Glomerular endothelial cell (primary cell): ENCODE measurements at places on chromosomes 7 and 10. TPM values are rescaled to one million over a fixed set of nuclear protein-coding genes. Genes with fewer than 3 reads are reported as not detected.

The NAT16 gene
- total RNA-seq: not detected in 2 replicates

The PILRA gene
- total RNA-seq: 2.5 TPM in 1 of 2 replicates, not detected in the other

The RNLS gene
- 1.5 and 5.9 TPM in 2 replicates for total RNA-seq

The CLRN3 gene
- not detected in 2 replicates for total RNA-seq

The ENO4 gene
- total RNA-seq: not detected in 2 replicates

The MKI67 gene
- 8.9 and 25.0 TPM in 2 replicates for total RNA-seq

The MARCHF5 gene
- 17.2 and 35.4 TPM in 2 replicates for total RNA-seq

The IFT22 gene
- total RNA-seq: 24.0 and 27.5 TPM in 2 replicates

The SLC18A3 gene
- total RNA-seq: not detected in 2 replicates

The HTR5A gene
- not detected in 2 replicates for total RNA-seq

The FRMPD2 gene
- total RNA-seq: 0.24 TPM in 1 of 2 replicates, not detected in the other

The PLAU gene
- 137 and 470 TPM in 2 replicates for total RNA-seq

The OR2A1 gene
- total RNA-seq: not detected in 2 replicates

The TMEM168 gene
- 15.6 and 22.0 TPM in 2 replicates for total RNA-seq

The STEAP1 gene
- total RNA-seq: 1.5 and 5.5 TPM in 2 replicates

The ADRA2A gene
- 0.48 and 2.0 TPM in 2 replicates for total RNA-seq

The UBE3C gene
- total RNA-seq: 73.7 and 85.2 TPM in 2 replicates

The ANKRD61 gene
- total RNA-seq: not detected in 2 replicates

The FOXP2 gene
- 0.68 and 3.5 TPM in 2 replicates for total RNA-seq

The OPN1SW gene
- total RNA-seq: not detected in 2 replicates

The GPR141 gene
- not detected in 2 replicates for total RNA-seq

The FAM170B gene
- total RNA-seq: not detected in 2 replicates

The AKR1E2 gene
- 6.9 and 16.3 TPM in 2 replicates for total RNA-seq

The DNAJC9 gene
- total RNA-seq: 19.3 and 26.1 TPM in 2 replicates

The CALHM3 gene
- not detected in 2 replicates for total RNA-seq

The HOXA6 gene
- 0.19 and 3.9 TPM in 2 replicates for total RNA-seq

The SLIT1 gene
- total RNA-seq: not detected in 2 replicates

The WEE2 gene
- not detected in 2 replicates for total RNA-seq

The HHEX gene
- total RNA-seq: 46.6 and 76.5 TPM in 2 replicates

The LDB1 gene
- 38.8 and 58.0 TPM in 2 replicates for total RNA-seq

The UPK3B gene
- 1.1 TPM in 1 of 2 replicates, not detected in the other for total RNA-seq

The PON3 gene
- total RNA-seq: not detected in 2 replicates

The SLC26A3 gene
- not detected in 2 replicates for total RNA-seq

The CD36 gene
- 1.9 and 3.5 TPM in 2 replicates for total RNA-seq

The RASA4B gene
- total RNA-seq: 12.1 and 14.4 TPM in 2 replicates

The GRM8 gene
- total RNA-seq: 0.19 TPM in 1 of 2 replicates, not detected in the other

The CFAP43 gene
- total RNA-seq: 0.10 and 0.18 TPM in 2 replicates

The EN2 gene
- not detected in 2 replicates for total RNA-seq

The RPEL1 gene
- total RNA-seq: 0.10 TPM in 1 of 2 replicates, not detected in the other

The BZW2 gene
- 98.5 and 115 TPM in 2 replicates for total RNA-seq

The NXPH1 gene
- not detected in 2 replicates for total RNA-seq

The CALD1 gene
- 151 and 251 TPM in 2 replicates for total RNA-seq

The CHCHD2 gene
- total RNA-seq: 395 and 453 TPM in 2 replicates

The PALD1 gene
- 94.9 and 197 TPM in 2 replicates for total RNA-seq

The C10orf67 gene
- total RNA-seq: not detected in 2 replicates

The SPDYE8 gene
- total RNA-seq: not detected in 2 replicates

The NUTM2A gene
- 0.82 and 1.7 TPM in 2 replicates for total RNA-seq
